H9 (cell line): ENCODE measurements at places on chromosomes 3 and 15. TPM values are rescaled to one million over a fixed set of nuclear protein-coding genes. Genes with fewer than 3 reads are reported as not detected.

GRCh38 chr15:25850154-25851111 is 12.7 kb downstream of the ATP10A start:
- DNase-seq = peak; percentile 70
- peak overlapping the region; percentile 78 for H3K4me3 ChIP-seq
- no peak overlapping the region for H3K27ac ChIP-seq
- H3K36me3 ChIP-seq = peaks cover 4% of the 10 kb centered on the region; the same call in 1 of the 3 replicates
- no peaks in the 10 kb centered on the region for H3K27me3 ChIP-seq

- H3K4me1 ChIP-seq = no peaks in the 10 kb centered on the region
- H3K27ac ChIP-seq = no peak overlapping the region
- peaks cover 50% of the 10 kb centered on the region for H3K36me3 ChIP-seq
- no peak for DNase-seq
Measured at GRCh38 chr3:124764746-124765145, 34.5 kb downstream of the UMPS start.

- H3K4me1 ChIP-seq = no peaks in the 10 kb centered on the region
- H3K4me3 ChIP-seq = no peak overlapping the region
- no peaks in the 10 kb centered on the region for H3K27me3 ChIP-seq
- DNase-seq = no peak
- no peak overlapping the region for H3K27ac ChIP-seq
Measured at GRCh38 chr3:143536817-143537535, 311.3 kb downstream of the SLC9A9 start.

DNA sequence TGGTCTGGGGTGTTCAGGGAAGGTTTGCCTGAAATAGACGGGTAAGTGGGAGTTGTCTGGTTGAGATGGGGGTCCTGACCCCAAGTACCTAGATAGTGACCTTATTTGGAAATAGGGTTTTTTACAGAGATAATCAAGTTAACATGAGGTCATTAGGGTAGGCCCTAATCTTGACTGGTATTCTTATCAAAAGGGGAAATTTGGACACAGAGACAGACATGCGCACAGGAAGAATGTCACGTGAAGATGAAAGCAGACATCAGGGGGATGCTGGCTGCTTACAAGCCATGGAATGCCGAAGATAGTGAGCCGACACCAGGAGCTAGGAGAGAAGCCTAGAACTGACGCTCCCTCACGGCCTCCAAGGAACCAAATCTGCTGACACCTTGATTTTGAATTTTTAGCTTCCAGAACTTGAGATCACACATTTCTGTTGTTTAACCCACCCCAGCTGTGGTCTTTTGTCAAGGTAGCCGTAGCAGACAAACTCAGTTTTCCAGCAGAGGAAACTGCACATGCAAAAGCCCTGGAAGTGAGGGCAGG is 17.1 kb downstream of the BHLHE40 start:
- H3K27ac ChIP-seq = no peak overlapping the region
- no peaks in the 10 kb centered on the region for H3K36me3 ChIP-seq
- H3K4me3 ChIP-seq = no peak overlapping the region
- H3K4me1 ChIP-seq = no peaks in the 10 kb centered on the region
- no peak for DNase-seq

Gene CCNL1
- total RNA-seq = 93.9 and 103 TPM in 2 replicates

- H3K36me3 ChIP-seq = peaks cover 11% of the 10 kb centered on the region
- no peaks in the 10 kb centered on the region for H3K27me3 ChIP-seq
- H3K27ac ChIP-seq = no peak overlapping the region
- no peaks in the 10 kb centered on the region for H3K4me1 ChIP-seq
Measured at GRCh38 chr3:121970047-121970446, 52.0 kb downstream of the ILDR1 start.

- no peak for DNase-seq
- no peak overlapping the region for H3K27ac ChIP-seq
- H3K27me3 ChIP-seq = no peaks in the 10 kb centered on the region
- no peaks in the 10 kb centered on the region for H3K4me1 ChIP-seq
Measured at GRCh38 chr3:178434206-178434805, 101.9 kb upstream of the KCNMB2 start.

GRCh38 chr15:40481341-40482074 is 10.7 kb downstream of the CHST14 start:
- no peaks in the 10 kb centered on the region for H3K36me3 ChIP-seq
- no peak overlapping the region for H3K4me3 ChIP-seq
- no peaks in the 10 kb centered on the region for H3K27me3 ChIP-seq
- no peak for DNase-seq

Gene NOX5
- 0.04 TPM in 1 of 2 replicates, not detected in the other for total RNA-seq

Gene ITPKA
- 0.77 and 0.99 TPM in 2 replicates for total RNA-seq

GRCh38 chr15:60444289-60444912 is 34.5 kb downstream of the ICE2 start:
- no peak for DNase-seq
- peaks cover 48% of the 10 kb centered on the region for H3K36me3 ChIP-seq
- H3K27me3 ChIP-seq = no peaks in the 10 kb centered on the region
- no peak overlapping the region for H3K4me3 ChIP-seq
- H3K4me1 ChIP-seq = no peaks in the 10 kb centered on the region

Gene PLCB2
- 5.7 and 7.4 TPM in 2 replicates for total RNA-seq

- H3K36me3 ChIP-seq = peaks cover 5% of the 10 kb centered on the region
- H3K4me3 ChIP-seq = no peak overlapping the region
- H3K4me1 ChIP-seq = peaks cover 4% of the 10 kb centered on the region; the same call in 1 of the 2 replicates
- DNase-seq = no peak
Measured at GRCh38 chr15:70625438-70625837, 137.9 kb downstream of the UACA start.

Gene CHST2
- total RNA-seq = 5.8 and 6.3 TPM in 2 replicates

DNA sequence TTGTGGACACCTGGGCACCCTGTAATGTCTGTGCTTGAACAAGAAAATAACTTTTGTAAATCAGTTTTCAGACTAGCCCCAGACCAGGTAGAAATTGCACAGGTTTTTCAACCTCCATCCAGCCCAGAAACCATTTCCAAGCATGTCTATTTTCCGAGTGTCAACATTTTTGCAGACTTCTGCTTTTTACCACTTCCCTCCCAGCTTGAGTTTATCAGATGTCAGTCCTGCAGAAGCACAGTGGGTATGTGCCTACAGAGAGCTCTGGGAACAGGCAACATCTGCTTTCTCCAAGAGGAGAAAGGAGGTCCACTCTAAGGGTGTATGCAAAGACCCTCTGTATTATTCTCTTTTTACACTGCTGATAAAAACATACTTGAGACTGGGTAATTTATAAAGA is 83.9 kb downstream of the LRRK1 start:
- H3K36me3 ChIP-seq = peaks cover 8% of the 10 kb centered on the region
- no peak overlapping the region for H3K4me3 ChIP-seq
- peaks cover 6% of the 10 kb centered on the region for H3K4me1 ChIP-seq
- no peaks in the 10 kb centered on the region for H3K27me3 ChIP-seq
- no peak overlapping the region for H3K27ac ChIP-seq

GRCh38 chr3:141401095-141401494 is 32.8 kb downstream of the ZBTB38 start:
- 0 out of 2 replicates have a peak, but pooled peaks cover 2% of the 10 kb centered on the region for H3K4me1 ChIP-seq
- H3K36me3 ChIP-seq = peaks cover 2% of the 10 kb centered on the region; the same call in 2 of the 3 replicates
- H3K27ac ChIP-seq = no peak overlapping the region
- peak overlapping the region; percentile 28; the same call in 1 of the 3 replicates for H3K4me3 ChIP-seq
- DNase-seq = no peak

DNA sequence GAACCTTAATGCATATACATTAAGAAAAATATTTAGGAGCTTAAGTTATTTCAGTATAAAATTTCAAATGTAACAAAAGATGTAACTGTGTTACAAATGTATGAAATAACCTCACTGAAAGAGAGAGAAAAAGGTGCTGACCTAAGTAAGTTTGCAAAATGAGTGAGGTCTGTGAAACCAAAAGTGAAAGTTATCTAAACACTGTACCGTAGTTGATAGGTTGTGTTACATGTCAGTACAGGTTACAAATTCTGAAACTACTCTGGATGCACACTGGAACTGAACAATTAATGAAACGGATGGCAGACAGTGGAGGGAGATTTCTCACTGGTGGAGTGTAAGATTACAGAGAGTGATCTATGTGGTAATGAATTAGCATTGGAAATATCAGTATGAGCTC is 420.7 kb downstream of the ZNF385D start:
- no peaks in the 10 kb centered on the region for H3K4me1 ChIP-seq
- no peaks in the 10 kb centered on the region for H3K27me3 ChIP-seq
- H3K27ac ChIP-seq = no peak overlapping the region
- H3K36me3 ChIP-seq = no peaks in the 10 kb centered on the region
- DNase-seq = no peak
- no peak overlapping the region for H3K4me3 ChIP-seq

- DNase-seq = peak; percentile 33
- no peaks in the 10 kb centered on the region for H3K27me3 ChIP-seq
- no peak overlapping the region for H3K4me3 ChIP-seq
Measured at GRCh38 chr3:155194973-155195957, 98.2 kb downstream of the STRIT1 start.

Gene GOLGA6L4
- 1.2 and 2.8 TPM in 2 replicates for total RNA-seq

- no peak overlapping the region for H3K27ac ChIP-seq
- H3K4me1 ChIP-seq = peaks cover 48% of the 10 kb centered on the region
- no peak for DNase-seq
- H3K4me3 ChIP-seq = peak overlapping the region; percentile 41
- no peaks in the 10 kb centered on the region for H3K27me3 ChIP-seq
Measured at GRCh38 chr3:32848215-32848614, 30.4 kb downstream of the TRIM71 start.

Gene RBPMS2
- total RNA-seq = 181 and 185 TPM in 2 replicates

DNA sequence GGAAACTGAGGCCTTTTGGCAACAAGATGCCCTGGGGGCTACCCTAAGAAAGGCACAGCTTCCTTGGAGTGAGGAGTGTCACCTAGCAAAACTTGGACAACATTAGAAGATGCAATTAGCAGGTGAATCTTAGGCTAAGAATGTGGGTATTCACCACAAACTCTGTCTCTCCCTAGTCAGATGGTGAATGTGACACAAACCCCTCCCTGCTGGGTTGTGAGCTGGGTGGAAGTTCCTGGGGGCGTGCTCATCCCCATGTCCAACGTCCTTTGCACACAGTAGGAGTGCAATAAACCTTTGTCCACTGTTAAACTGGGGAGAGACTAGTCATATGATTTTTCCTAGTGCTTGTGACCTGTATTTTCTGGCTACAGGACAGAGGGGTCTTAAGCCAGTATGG is 67.1 kb upstream of the SH3GL3 start:
- DNase-seq = no peak
- H3K27ac ChIP-seq = no peak overlapping the region
- peaks cover 4% of the 10 kb centered on the region; the same call in 1 of the 2 replicates for H3K36me3 ChIP-seq
- H3K27me3 ChIP-seq = no peaks in the 10 kb centered on the region
- H3K4me3 ChIP-seq = no peak overlapping the region

DNA sequence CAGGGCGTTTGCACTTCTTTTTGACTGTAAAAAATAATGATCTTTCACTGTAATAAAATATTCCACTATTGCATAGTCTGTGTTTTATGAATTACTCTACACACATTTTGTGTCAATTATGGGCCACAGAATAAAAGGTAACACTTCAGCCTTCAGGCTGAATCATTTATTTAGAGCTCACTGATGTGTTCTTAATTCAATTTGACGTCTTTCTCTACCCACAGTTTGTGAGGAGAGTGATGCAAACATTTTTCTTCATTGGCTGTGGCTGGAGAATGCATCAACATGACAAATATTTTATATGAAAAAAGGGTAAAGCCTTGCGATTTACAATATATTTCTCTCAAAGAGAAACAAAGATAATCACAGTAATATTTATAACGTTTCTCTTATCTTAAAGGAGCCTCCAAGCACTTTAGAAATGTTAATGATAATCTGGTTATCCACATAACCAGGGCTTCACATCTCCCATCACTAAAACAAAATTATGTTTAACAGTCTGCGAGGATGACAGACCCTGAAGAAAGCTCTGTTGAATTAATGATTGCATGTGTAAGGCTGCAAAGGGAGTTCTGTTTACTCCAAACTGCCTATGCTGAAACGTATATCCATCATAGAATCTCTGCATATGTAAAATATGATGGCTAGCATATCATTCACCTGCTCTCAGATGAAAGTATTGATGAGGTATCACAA is 951.3 kb downstream of the ZPLD1 start:
- H3K4me1 ChIP-seq = no peaks in the 10 kb centered on the region
- no peak overlapping the region for H3K27ac ChIP-seq
- no peaks in the 10 kb centered on the region for H3K27me3 ChIP-seq
- DNase-seq = no peak
- H3K36me3 ChIP-seq = no peaks in the 10 kb centered on the region
- no peak overlapping the region for H3K4me3 ChIP-seq

Gene BFSP2
- not detected in 2 replicates for total RNA-seq

Gene SPRED1
- 41.0 and 42.1 TPM in 2 replicates for total RNA-seq

Gene MUC20
- total RNA-seq = 0.33 TPM in 1 of 2 replicates, not detected in the other

GRCh38 chr3:71453822-71454511 is 129.6 kb downstream of the FOXP1 start:
- H3K27ac ChIP-seq = no peak overlapping the region
- no peaks in the 10 kb centered on the region for H3K27me3 ChIP-seq
- DNase-seq = no peak
- no peaks in the 10 kb centered on the region for H3K36me3 ChIP-seq

DNA sequence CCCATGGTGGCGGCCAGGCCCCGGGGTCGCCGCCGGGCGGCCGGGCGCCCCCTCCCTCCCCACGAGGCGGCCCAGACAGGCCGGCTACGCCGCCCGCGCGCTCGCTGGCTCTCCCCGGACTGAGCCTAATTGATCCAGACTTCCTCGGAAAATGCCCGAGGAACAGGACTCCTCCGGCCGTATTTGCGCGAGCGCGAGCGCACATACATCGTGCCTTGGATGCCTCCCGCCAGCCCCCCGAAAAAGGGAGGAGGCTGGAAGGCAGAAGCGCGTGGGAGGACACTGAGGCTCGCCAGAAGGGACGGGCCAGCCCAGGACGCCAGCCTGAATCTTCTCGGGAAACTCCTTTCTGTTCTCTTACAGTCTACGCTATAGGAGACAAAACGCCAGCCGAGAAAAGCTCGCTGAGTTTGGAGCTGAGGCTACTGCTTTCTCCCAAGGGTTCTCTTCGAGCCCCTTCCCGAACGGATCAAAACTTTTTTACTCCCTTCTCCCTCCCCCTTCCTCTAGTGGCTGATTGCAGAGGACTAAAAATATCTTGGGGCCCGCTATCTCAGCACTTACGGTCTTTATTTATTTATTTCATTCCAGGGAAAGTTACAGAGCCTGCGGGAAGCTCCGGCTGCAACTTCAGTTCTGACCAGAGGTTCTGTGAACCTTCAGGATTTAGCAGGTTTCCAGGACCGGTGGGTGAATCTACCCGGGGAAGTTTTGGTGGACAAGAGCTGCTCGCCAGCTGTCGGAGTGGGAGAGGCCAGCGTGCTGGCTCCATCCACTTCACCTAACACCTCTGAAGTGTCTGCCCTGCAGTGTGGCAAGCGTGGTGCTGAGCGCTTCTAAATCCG is at the start of gene PDZRN3:
PDZRN3 (minus strand) TSS at position 121 of the 845 bp plus-strand sequence.
- no peaks in the 10 kb centered on the region; the same call in 1 of the 3 replicates for H3K36me3 ChIP-seq
- peak; percentile 36 for DNase-seq
- no peak within 1 kb of the TSS for H3K27ac ChIP-seq
- peak within 1 kb of the TSS; percentile 87 for H3K4me3 ChIP-seq

Gene MOBP
- 0.13 TPM in 1 of 2 replicates, not detected in the other for total RNA-seq

GRCh38 chr3:74115906-74116305 is 491.2 kb upstream of the PDZRN3 start:
- H3K36me3 ChIP-seq = peaks cover 2% of the 10 kb centered on the region; the same call in 1 of the 2 replicates
- no peaks in the 10 kb centered on the region for H3K27me3 ChIP-seq
- no peak for DNase-seq
- H3K4me1 ChIP-seq = no peaks in the 10 kb centered on the region
- no peak overlapping the region for H3K27ac ChIP-seq

GRCh38 chr15:31440754-31441311 is 114.2 kb downstream of the KLF13 start:
- H3K4me1 ChIP-seq = no peaks in the 10 kb centered on the region
- no peak for DNase-seq
- peak overlapping the region; percentile 53 for H3K4me3 ChIP-seq
- no peaks in the 10 kb centered on the region; the same call in 1 of the 2 replicates for H3K27me3 ChIP-seq
- H3K27ac ChIP-seq = no peak overlapping the region
- H3K36me3 ChIP-seq = no peaks in the 10 kb centered on the region

- no peaks in the 10 kb centered on the region for H3K27me3 ChIP-seq
- H3K4me1 ChIP-seq = no peaks in the 10 kb centered on the region; the same call in 1 of the 2 replicates
- H3K27ac ChIP-seq = no peak overlapping the region
- H3K36me3 ChIP-seq = no peaks in the 10 kb centered on the region
- no peak for DNase-seq
- H3K4me3 ChIP-seq = no peak overlapping the region
Measured at GRCh38 chr3:40170395-40170794, 139.1 kb upstream of the EIF1B start.

Gene PRSS50
- total RNA-seq = 0.24 and 0.59 TPM in 2 replicates
